ENCODE measurements at places on chromosomes 2 and 18. TPM values are rescaled to one million over a fixed set of nuclear protein-coding genes. Genes with fewer than 3 reads are reported as not detected.

GRCh38 chr18:44979748-44980147 is 299.1 kb downstream of the SETBP1 start:
- DNase-seq = no peak

- DNase-seq = no peak
These were observed 95.1 kb upstream of the KLHL14 start for GRCh38 chr18:32867936-32868335.

DNA sequence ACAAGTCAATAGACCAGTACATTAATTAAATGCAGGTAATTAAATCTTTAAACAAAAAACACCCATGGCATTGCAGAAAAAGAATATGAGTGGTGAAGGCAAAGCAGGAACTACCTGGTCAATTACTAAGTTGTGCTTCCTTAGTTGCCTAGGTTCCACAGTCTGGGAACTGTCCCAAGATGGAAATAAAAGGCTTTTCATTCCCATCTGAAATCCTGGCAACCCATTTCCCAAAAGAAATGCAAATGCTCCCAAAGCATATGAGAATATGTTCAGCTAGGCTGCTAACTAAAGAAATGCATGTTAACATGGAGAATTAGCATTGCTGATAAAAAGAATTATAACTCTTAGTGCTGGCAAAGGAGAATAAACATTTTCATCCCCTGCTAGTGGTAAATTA is 177.8 kb downstream of the TMEM163 start:
- DNase-seq = no peak

STEAP3 gene
- 117 TPM for total RNA-seq

SLC23A3 gene
- 0.67 TPM for total RNA-seq

MOGAT1 gene
- total RNA-seq = not detected
